ENCODE measurements at places on chromosomes 5 and 9.
A peak's percentile ranks its signal among the peaks of the same experiment; 100 is the strongest.

DNA sequence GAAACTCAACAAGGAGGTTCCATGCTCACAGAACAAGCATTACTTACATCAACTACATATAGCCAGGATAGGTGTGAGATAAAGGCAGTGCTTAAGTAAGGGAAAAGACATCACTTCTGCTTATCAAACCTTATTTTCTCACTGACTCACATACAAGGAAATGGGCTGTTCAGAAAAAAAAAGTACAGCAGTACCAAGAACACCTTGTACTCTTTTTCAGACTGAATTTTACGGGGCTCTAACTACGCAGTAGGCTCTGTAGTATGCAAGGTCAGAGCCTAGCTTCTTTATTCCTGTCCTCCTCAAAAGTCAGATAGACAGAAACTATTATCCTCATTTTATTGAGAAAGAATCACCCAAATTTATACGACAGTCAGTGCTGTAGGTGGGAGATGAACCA lies 5.8 kb downstream of the PSMB7 start:
- no peak for DNase-seq

DNA sequence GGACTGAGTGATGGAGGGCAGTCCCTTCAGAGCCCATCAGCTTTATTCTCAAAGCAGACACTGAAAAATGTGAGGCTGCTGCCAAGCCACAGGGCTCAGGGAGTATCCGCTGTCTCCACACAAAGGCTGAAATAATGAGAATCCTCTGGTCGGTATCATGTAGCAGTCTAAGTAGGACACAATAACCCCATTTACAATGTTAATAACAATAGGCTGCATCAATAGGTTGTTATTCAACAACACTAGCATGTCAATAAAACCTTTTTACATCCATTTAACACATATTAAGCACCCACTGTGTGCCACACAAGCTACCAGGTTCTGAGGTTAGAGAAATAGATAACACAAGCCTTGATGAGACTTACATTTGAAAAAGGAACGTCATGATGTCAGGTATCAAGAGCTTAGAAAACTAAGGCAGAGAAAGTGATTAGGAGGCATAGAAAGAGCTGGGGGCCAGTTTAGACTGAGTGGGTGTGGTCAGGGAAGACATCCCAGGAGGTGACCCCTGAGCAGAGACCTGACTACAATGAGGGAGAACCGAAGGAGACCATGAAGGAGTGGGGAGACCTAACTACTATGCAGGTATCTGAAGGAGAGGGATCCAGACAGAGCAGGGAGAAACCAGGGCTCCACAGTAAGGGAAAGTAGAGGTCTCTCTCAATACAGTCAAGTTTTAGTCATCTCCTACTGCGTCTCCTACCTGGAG lies 140.1 kb upstream of the GRIA1 start:
- DNase-seq, result no peak

GRCh38 chr5:94243612-94244011 lies 374.8 kb downstream of the KIAA0825 start:
- DNase-seq, result peak; percentile 70

GRCh38 chr9:87236546-87236945 lies 261.1 kb upstream of the DAPK1 start:
- DNase-seq, result peak; percentile 50

DNA sequence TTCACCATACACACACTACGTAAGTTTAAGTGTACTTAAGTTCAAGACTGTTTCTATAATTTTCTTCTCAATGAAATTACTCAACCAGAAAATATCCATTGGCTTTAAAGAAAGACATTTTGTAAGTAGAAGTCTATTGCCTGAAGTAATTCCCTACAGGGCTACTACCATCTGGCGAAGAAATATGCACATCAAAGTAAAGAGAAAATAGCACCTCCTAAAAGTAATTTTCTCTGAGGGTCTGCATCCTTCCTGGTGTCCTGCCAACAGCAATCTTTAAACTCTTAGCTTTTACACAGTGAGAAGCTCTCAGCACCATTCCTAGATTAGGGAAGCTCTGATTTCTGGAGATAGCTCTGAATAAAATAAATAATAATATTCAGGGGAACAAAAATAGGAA lies 498.5 kb upstream of the TYRP1 start:
- DNase-seq, result no peak

DNA sequence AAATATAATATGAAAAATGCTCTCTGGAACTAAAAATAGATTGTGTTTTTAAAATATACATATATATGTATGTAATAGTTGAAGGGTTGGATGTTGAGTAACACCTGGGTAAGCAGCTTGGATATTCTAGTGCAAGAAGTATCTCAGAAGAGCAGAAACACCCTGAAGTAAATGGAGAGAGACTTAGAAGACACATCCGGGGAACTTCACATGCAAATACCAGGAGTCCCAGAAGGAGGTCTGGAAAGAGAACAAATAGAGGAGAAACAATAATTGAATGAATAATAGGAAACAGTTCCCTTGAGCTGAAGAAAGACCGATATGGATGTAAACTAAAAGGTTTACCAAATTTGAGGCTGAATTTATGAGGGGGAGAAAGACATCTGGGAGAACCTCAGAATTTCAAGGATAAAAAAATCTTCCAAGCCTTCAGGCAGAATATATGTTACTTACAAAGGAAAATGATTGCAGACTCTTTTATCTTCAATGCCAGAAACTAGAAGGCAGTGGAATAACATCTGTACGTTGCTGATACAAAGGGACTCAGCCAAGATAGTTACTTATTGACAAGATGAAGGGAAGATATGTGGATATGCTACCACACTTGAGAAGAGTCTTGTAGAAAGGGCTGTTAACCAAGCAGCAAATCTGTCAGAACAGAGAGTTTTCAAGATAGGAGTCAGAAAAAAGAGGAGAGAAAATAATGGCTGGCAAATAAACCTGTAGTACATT lies 42.7 kb downstream of the HSDL2 start:
- no peak for DNase-seq

GRCh38 chr5:139600336-139600949 lies 39.3 kb downstream of the UBE2D2 start:
- DNase-seq, result peak; percentile 73

DNA sequence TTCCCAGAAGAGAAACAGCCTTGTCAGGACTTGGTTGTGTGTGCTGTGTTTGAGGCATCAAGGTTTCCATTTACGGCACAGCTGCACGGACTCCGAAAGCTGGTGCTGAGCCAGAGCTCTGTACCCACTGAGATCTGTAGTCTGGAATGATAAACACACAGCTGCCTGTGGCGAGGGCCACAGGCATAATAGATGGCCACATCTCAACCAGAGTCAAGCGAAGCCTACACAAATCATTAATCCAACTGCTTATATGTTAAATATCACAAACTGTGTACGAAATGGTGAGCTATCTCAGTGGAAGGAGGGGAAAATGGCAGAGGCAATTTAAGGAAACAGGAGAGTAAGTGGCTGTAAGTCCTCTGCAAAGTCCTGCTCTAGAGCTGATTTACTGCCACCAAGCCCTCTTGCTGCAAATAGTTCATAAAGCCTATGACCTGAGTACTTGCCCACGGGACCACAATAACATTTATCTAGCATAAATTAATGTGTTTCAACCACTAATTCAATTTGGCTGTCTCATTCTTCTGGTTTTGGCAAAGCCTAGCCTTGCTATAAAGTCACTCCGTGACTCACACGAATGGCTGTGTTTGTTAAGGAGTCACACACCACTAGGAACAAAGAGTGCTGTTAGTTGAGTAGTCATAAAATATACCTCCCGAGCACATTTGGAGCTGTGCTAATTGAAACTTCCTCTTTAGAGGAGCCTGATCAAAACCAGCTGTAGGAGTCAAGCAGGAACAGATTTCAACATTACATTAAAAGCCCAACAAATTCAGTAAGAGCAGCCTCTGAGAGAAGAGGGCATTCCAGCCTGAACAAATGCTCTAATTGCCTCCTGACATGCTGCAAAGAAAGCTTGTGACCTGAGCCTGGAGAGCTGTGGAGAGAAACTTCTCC lies 738.6 kb upstream of the ZNF608 start:
- peak; percentile 99 for DNase-seq

DNA sequence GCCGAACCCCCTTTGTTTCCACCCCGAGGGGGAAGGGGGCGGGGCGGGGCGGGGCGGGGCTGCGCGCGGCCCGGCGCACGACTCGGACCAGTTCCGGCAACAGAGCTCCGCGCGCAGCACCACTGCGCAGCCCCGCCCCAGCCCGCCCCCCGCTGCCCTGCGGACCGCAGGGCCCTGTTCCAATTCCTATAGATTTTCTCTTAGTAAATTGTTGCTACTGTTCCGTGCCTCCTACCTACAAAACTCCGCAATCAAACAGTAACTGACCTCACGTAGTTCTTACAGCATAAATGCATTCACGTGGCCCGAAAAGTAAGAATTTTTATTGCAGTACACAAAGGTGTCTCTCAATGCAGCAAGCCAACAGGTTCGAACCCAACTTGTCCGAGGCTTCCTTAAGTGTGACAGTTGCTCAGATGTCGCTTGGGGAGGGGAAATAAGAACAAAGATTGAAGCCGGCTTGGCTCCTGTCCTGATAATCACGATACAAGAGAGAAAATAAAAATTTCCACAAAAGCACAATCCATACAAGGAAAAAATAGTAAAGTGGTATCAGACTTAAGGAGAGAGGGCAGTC lies 1.2 kb upstream of the RNF38 start:
- peak; percentile 90 for DNase-seq

DNA sequence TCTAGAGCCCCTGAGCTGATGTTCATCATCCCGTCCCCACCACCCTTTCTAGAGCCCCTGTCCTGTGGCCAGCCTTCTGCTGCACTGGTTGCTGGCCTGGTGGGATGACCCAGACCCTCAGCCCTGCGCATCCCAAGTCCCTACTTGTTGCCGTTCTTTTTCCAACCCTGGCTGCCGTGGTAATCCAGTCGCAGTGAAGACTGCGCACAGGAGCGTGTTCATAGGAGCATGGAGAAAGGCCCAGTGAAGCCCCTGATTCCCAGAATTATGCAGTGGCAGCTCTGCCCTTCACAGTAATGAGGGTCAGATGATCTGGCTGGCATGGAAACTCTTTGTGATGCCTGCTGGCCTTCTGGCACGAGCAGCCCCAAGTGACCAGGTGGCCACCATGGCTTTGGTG lies 183.3 kb downstream of the CACNA1B start:
- DNase-seq, result no peak

Measured in GM23248 (cell line).